ENCODE measurements at places on chromosomes 2 and 18. TPM values are rescaled to one million over a fixed set of nuclear protein-coding genes. Genes with fewer than 3 reads are reported as not detected.

- H3K4me1 ChIP-seq: peaks cover 14% of the 10 kb centered on the region
- no peak for DNase-seq
- no peaks in the 10 kb centered on the region for H3K36me3 ChIP-seq
- peaks cover 12% of the 10 kb centered on the region for H3K27me3 ChIP-seq
- H3K4me3 ChIP-seq: no peak overlapping the region
- no peak overlapping the region for H3K27ac ChIP-seq
Measured at GRCh38 chr2:1656326-1656960, 87.9 kb downstream of the PXDN start.

GRCh38 chr2:51718881-51719280, 686.9 kb upstream of the NRXN1 start:
- H3K4me1 ChIP-seq: no peaks in the 10 kb centered on the region
- H3K27ac ChIP-seq: no peak overlapping the region
- H3K27me3 ChIP-seq: no peaks in the 10 kb centered on the region
- DNase-seq: no peak

DNA sequence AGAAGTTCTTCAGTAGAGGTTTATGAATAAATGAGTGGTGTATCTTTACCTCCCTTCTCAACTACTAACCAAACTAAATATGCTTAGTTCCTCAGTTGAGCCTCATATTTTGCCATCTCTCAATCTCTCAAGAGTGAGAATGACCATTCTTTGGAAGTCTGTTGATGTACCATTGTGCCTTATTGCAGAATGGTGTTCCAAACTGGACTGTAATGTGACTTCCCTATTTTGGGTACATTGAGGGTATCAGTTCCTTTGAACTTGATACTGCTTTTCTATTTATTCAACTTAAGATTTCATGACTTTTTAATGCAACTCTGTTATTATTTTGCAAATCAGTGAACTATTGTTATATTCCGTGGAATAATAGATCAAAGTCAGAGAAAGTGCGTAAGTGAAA, 159.4 kb downstream of the PTPRM start:
- no peak overlapping the region for H3K4me3 ChIP-seq
- H3K27me3 ChIP-seq: no peaks in the 10 kb centered on the region
- no peaks in the 10 kb centered on the region for H3K4me1 ChIP-seq
- H3K36me3 ChIP-seq: no peaks in the 10 kb centered on the region
- DNase-seq: no peak

TXNDC2 gene
- total RNA-seq: not detected

GPATCH11 gene
- total RNA-seq: 13.2 TPM

DNA sequence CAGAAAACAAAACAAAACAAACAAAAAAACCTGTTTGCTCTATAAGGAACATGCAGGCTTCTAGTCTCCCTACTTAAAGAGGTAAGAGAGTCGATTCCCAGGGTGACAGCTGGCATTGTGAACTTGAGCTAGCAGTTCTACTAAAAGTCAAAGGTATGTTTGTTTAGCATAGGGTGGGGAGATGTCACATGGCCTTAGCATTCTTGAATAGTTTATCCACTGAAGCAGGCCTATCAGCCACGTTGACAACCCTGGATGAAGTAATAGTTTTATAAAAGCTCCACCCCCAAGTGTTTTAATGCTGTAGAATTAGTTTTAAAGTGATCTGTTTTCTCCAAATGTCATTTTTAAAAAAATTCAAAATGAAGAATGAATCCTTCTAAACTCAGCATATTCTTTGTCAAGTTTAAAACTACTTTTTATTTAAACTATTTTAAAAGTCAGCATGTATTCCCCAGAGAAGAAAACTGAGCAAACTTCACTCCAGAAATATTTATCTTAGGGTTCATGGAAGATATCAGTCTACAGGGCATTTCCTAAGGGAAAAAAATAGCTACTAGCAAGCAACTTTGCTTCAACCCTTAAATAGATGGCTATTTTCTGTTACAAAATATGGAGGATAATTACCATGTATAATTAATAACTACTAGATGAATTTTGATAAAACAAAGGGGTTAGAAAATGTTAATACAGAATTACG, 1.7 kb downstream of the MYOM1 start:
- no peaks in the 10 kb centered on the region for H3K36me3 ChIP-seq
- H3K4me3 ChIP-seq: no peak overlapping the region
- no peak overlapping the region for H3K27ac ChIP-seq

GRCh38 chr2:24015562-24016375, 5.9 kb downstream of the MFSD2B start:
- H3K36me3 ChIP-seq: no peaks in the 10 kb centered on the region
- DNase-seq: no peak
- H3K4me1 ChIP-seq: no peaks in the 10 kb centered on the region
- H3K4me3 ChIP-seq: no peak overlapping the region
- H3K27me3 ChIP-seq: peaks cover 5% of the 10 kb centered on the region
- no peak overlapping the region for H3K27ac ChIP-seq

DNA sequence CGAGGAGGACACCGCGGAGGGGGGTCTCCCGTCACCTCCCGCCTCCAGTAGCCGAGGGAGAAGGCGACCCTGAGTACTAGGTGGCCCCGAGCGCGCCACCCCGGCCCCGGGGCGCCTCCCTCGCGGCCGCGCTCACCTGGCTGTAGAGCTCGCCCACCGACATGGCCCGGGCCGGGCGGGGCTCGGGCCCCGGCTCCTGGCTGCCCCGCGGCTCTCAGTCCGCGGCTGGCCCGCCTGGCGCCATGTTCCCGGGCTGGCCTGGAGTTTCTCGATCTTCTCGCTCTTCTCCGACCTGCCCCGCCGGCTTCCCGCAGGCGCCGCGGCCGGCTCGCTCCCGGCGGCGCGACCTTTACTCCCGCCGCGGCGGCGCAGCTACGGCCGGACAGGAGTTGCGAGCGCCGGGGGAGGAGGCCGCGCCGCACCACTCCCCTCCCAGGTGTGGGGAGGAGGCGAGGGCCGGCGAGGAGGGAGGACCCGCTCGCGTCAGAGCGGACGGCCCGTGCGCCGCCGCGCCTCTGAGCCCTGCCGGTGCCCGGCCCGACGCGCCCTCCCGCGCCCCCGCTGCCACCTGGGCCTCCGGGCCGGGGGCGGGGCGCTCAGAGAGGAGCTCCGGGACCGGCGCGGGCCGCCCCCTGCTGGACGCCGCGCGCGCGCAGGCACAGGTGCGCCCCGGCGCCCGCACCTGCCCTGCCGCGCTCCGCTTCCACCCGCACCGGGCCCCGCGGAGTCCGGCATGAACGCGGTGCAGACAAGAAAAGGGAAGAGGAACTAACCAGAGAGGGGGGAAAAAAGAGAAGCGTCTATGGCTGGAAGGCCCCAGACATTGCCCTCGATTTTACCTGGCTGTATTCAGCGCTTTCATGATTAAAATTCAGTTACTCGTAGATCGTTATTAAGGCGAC, at the start of gene MYO5B:
Gene MYO5B (minus strand): TSS at position 517 of the 902 bp plus-strand sequence. CDS start 354 bp downstream, at position 163.
- H3K36me3 ChIP-seq: peaks cover 10% of the 10 kb centered on the region
- peaks cover 12% of the 10 kb centered on the region for H3K27me3 ChIP-seq
- peak; percentile 55 for DNase-seq
- H3K27ac ChIP-seq: no peak within 1 kb of the TSS
- H3K4me3 ChIP-seq: peak within 1 kb of the TSS; percentile 83

DNA sequence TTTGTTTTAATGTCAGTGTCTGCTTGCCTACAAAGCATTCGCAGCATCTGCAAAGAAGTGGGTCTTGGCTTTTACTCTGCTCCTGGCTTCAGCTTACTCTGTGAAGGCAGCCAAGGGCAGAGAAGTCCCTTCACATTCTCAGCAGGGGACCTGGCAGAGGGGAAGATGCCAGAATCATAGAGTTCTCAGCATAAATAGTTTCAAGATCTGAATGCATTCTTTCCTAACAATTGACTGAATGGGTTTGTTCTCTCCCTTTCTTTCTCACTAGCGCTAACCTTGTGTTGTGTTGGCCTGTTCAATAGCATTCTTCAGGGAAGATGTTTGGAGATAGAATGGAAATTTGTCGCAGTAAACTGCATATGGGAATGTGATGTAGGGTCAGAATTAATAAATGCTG, 106.9 kb downstream of the FARSB start:
- H3K4me3 ChIP-seq: no peak overlapping the region
- peaks cover 13% of the 10 kb centered on the region for H3K4me1 ChIP-seq
- no peaks in the 10 kb centered on the region for H3K27me3 ChIP-seq
- no peaks in the 10 kb centered on the region for H3K36me3 ChIP-seq
- no peak for DNase-seq
- H3K27ac ChIP-seq: no peak overlapping the region

- H3K4me1 ChIP-seq: peaks cover 21% of the 10 kb centered on the region
- peaks cover 8% of the 10 kb centered on the region for H3K36me3 ChIP-seq
- no peak overlapping the region for H3K27ac ChIP-seq
- DNase-seq: peak; percentile 44
- H3K27me3 ChIP-seq: peaks cover 3% of the 10 kb centered on the region
Measured at GRCh38 chr2:7119132-7119835, 202.1 kb downstream of the RNF144A start.

All from glutamatergic neuron (in vitro differentiated cells).